ENCODE measurements at places on chromosomes 13 and 19.

GRCh38 chr13:52830946-52831345 is 17.5 kb downstream of the PCDH8 start:
- no peak for DNase-seq

GRCh38 chr13:48334534-48335127 is 31.1 kb downstream of the RB1 start:
- peak; percentile 60 for DNase-seq

- peak; percentile 60 for DNase-seq
These were observed 174.6 kb downstream of the ITGBL1 start for GRCh38 chr13:101626925-101627555.

- no peak for DNase-seq
These were observed 15.0 kb downstream of the MBD3L2B start for GRCh38 chr19:7006135-7006704.

- DNase-seq = peak; percentile 61
These were observed 2.6 kb downstream of the ZSWIM4 start for GRCh38 chr19:13797870-13798269.

- no peak for DNase-seq
These were observed 35.0 kb upstream of the ZNF766 start for GRCh38 chr19:52234406-52234805.

GRCh38 chr13:75870397-75870903 is 234.3 kb downstream of the LMO7 start:
- no peak for DNase-seq

- no peak for DNase-seq
These were observed 6.1 kb downstream of the LIPE start for GRCh38 chr19:42421101-42421500.

- peak; percentile 48 for DNase-seq
These were observed at the start of gene LMO7 for GRCh38 chr13:75635828-75636435. Gene LMO7 (plus strand): TSS chr13:75636330. CDS start chr13:75636658, 328 bp downstream.

- DNase-seq = no peak
These were observed 1.1 kb downstream of the ARHGAP35 start for GRCh38 chr19:46861691-46862502.

- DNase-seq = no peak
These were observed 4.2 kb downstream of the ZSCAN5A start for GRCh38 chr19:56310462-56310861.

DNA sequence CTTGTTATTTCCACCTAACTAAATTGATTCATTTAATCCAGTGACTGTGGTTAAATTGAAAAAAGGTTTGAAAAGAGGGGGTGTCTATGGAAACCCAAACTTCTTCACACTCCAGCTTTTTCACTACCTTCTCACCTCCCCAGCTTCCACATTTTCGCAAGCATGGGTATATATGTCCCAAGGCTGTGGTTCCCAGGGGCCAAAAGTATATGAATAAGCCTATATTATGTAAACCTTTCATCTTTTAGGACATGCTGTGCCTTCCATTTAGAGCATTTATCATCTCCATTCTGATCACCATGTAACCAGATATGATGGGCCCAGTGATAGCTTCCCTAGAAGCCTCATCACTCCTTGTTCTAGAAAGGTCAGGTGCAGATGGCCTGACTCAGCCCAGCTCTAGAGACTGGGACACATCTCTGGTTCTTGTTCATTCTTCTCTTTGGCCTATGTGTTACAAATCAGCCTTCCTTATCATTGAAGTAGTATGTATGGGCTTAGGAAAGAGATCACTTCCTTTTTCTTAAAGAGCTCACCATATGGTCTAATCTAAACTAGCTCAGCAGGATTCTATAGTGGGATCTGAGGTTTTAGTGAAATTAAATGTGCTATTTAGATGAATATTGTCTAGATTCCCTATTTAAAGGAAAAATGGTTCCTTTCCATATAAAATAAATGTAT is 19.5 kb upstream of the ARL11 start:
- DNase-seq = peak; percentile 87

Data from MV-4-11 (cell line).